ENCODE measurements at places on chromosomes 6 and 20.

GRCh38 chr20:57108742-57109570, 157.5 kb downstream of the BMP7 start:
- no peak for DNase-seq

GRCh38 chr6:42424906-42425474, 26.7 kb downstream of the TRERF1 start:
- DNase-seq: no peak

- no peak for DNase-seq
Measured at GRCh38 chr6:114389111-114389510, 46.3 kb upstream of the HS3ST5 start.

DNA sequence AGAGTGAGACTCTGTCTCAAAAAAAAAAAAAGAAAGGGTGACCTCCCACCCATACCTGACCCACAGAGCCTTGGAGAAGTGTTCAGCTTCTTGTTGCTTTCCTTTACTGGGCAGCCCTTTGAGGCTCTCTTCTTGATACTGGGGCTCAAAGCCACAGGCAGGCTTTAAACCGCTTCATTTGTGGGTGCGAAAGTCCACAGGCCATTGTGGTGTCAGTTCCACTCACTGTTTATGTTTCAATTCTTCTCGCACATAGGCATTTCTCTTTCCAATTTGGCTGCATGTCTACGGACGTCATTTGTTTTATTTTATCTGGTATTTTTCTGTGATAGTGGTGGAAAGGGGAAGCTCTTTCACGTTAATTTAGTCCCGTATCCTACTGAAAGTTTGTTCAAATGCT, 34.6 kb downstream of the PPARD start:
- no peak for DNase-seq

DNA sequence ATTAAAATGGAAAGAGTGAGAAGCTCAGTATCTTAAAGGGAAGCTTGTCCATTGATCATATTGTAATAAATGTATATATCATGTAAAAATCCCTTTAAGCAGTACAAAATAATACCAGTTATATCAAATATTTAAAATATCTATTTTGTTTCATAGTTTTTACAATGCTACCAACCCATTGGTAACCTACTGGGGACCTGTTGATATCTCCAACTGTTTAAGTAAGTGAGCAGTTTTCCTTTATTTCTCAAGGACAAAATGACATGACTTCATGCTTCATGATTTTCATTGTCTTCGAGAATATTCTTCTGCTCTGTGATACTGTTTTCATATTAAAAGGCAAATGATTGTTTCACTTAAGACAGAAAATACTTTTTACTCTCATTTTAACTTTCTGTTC, 100.0 kb downstream of the ADGRG6 start:
- DNase-seq: no peak

- no peak for DNase-seq
Measured at GRCh38 chr6:155530219-155530834, 74.7 kb upstream of the NOX3 start.

GRCh38 chr20:4546786-4547185, 174.9 kb upstream of the PRND start:
- DNase-seq: no peak
